ENCODE measurements at places on chromosomes 2 and 18.

DNA sequence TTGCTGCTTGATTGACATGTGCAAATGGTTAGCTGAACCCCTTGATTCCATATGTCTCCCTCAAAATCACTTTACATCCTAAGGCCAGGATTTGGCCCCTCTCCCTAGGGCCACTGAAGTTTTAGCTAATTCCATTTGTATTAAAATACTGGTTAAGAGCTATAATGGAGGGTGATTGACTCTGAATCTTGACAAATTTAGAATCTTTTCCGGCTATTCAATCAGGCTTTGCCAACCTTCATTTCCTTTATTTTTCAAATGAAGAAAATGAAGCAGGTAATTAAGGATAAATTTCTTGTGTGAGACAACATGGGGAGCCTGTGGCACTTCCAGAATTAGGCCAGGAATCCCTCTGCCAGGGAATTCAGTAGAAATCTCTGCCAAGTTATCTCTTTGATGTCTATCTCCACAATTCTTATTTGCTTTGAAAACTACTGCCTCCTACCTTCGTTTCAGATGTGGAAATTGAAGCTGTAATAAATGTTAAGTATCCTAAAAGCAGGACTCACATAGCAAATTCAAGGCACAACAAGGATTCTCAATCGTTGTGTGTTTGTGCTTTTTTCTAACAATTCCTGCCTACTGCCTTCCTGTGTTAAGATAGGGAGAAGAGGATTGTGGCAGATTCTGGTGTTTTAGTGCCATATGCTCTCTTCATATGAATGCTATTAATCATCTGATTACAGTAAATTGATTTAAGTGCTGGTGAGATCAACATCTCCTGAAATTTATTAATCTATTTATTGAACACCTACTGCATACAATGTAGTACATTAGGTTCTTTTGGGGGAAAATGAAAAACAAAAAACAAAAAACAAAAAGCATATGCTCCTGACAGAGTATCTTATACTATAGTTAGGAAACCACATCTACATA lies 47.8 kb upstream of the MAP4K3 start:
- no peak for DNase-seq

GRCh38 chr2:170354388-170354787 lies 176.4 kb downstream of the MYO3B start:
- DNase-seq, result no peak

DNA sequence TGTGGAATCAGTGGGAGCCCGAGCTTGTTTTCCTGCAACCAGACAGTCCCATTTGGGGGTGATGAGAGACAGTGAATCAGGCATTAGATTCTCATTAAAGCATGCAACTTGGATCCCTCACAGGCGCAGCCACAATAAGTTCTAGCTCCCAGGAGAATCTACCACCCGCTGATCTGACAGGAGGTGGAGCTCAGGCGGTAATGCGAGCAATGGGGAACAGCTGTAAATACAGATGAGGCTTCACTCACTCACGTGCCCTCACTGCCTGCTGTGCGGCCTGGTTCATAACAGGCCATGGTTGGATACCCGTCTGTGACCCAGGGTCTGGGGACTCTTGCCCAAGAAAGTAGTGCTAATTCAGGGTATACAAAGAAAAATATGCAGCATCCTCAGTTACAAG lies 144.8 kb upstream of the RGPD4 start:
- DNase-seq, result no peak

GRCh38 chr2:182917924-182918323 lies 51.5 kb upstream of the FRZB start:
- no peak for DNase-seq

DNA sequence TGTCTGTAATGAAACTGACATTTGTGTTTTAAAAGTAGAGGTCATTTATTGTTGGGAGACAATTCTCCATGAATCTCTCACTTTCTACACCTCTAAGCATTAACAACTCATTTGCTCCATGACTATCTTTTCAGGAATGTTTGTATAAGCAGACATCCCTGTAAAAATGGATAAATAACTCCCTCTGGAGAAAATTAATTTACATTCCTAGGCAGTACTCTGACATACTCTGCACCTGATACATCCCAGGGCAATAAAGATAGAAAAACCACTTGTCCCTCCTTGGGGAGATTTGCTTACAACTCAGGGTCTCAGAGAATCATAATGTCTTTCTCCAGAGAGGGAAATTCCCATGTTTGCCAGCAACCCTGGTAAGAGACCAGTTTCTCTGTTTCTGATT lies 1037.7 kb upstream of the SLC39A10 start:
- no peak for DNase-seq

- no peak for DNase-seq
Observed at GRCh38 chr2:172260336-172260735, 157.6 kb upstream of the DLX2 start.

DNA sequence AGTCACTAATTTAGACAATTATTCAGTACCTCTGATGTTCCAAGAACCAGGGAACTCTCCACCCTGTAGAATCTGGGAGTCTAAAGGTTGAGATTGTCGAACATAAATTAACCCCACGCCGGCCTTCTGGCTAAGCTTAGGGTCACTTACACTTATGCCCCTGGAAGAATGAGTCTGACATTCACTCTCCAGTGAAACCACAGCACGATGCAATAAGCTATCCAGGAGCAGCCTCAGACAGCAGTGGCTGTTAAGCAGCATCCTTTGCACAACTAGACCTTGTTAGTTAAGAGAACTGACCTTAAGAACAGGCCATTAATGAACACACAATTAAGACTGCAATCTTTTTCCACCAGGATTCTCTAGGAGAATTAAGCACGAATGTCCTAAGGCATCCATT lies 25.0 kb downstream of the SH3YL1 start:
- no peak for DNase-seq

GRCh38 chr2:30968660-30969397 lies 161.6 kb upstream of the CAPN13 start:
- no peak for DNase-seq

DNA sequence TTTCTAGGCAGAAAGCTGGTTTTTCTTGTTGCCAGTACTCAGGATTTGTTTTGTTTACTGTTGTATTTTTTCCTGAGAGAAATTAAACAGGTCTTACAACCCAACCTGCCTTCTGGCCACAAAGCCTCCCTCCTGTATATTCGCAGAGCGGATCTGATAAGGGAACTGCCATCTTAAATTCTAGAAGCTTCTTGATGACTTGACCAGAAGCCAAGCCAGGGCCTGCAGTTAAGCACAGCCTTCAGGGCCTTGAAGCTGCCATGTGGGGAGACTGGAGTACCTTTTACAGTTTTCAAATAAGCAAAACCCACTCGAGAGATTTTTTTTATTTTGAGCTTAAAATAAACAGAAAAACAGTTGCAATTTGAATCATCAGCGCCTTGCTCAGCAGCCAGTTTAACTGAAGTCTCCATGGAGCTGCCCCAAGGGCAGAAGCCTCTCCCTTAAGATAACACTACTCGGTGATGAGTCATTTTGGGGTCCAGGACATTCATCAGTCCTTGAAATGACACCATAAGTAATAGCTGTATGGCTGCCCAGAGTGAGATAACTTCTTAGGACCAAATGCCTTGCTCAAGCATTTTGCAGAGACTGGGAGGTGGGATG lies 51.5 kb upstream of the PHLPP1 start:
- DNase-seq, result no peak

DNA sequence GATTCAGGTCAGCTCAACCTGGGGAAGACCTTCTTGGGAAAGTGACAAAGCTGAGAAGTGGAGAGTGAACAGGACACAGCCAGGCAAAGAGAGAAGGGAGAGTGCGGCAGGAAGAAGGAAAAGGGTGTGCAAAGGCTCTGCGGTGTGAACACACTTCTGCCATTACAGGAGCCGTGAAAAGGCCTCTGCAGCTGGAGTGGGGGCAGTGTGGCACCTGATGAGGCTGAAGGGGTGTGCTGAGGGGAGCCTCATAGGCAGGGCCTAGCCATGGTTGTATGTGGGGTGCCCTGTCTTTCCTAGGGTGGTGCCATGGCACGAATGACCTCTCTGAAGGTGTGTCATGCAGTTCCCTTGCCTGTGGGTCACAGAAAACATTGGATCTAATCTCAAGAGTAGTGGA lies 347.6 kb downstream of the CYRIA start:
- DNase-seq, result no peak

GRCh38 chr18:65751155-65752085 lies 608 bp downstream of the CDH7 start:
- no peak for DNase-seq
